ENCODE measurements at places on chromosomes 1 and 21.

- DNase-seq: peak; percentile 48
Measured at GRCh38 chr1:43952731-43953346, 6.1 kb downstream of the IPO13 start.

- DNase-seq: no peak
Measured at GRCh38 chr1:220386494-220387195, 114.4 kb upstream of the RAB3GAP2 start.

DNA sequence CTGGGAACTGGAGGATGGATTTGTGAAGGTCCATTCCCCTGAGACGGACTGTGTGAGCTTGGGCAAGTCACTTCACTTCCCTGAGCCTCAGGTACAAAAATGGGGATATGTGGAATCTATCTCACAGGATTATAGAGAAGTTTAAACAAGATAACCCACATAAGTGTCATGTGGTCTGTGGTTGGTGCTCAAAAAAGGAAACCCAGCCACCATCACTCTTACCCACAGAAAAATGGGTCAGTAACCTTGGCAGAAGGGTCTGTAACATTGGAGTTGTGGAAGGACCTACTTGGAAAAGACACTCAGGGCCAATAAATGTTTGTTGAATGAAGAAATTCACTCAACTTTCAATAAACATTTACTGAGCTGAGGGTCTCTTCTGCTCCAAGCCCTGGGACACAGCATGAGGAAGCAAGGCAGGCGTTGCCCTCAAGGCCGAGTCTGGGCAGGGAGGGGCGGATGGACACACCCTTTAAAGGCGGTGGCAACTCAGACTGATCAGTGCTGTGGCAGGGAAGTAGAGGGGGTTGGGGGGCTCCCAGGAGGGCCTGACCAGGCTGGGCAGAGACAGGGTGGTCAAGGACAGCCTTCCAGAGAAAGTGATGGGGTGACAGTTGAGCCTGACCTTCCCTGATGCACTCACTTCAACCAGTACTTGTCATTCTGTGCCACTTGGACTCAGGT is 66.7 kb upstream of the ACOT11 start:
- DNase-seq: no peak

DNA sequence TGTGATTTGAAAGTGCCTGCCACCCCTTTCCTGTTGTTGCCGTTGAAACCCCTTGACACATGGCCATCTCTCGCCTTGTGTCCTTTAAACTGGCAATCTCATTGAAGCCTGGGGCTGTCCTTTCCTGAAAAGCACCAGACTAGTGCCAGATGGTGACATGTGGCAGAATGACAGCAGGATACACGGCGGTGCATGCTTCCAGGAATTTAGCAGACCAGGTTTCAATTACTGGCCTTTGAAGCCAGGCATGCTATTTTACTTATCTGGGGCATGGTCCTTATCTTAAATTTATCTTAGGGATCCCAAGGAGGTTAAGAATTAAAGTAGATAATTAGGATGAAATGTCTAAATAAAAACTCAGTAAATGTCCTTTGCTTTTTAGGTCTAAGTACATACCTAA is 15.2 kb downstream of the PLPPR4 start:
- DNase-seq: no peak

- no peak for DNase-seq
Measured at GRCh38 chr1:108063703-108064102, 98.7 kb upstream of the VAV3 start.

- no peak for DNase-seq
Measured at GRCh38 chr1:69377507-69377906, 190.2 kb upstream of the LRRC7 start.

DNA sequence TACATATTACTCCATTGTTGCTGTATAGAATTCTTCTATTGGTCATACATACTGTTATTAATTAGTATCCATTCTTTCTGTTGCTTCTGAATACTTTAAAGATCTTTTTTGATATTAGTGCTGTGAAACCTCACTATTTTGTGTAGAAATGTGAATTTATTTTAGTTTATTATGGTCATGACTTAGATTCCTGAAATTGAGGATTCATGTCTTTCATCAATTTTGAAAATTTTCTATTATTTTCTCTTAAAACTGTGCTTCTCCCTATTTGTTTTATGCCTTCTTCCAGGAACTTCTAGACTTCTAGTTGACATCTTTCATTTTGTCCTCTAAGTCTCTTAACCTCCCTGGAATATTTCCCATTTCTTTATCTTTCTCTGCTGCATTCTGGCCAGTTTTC is 113.1 kb downstream of the NTPCR start:
- DNase-seq: no peak

DNA sequence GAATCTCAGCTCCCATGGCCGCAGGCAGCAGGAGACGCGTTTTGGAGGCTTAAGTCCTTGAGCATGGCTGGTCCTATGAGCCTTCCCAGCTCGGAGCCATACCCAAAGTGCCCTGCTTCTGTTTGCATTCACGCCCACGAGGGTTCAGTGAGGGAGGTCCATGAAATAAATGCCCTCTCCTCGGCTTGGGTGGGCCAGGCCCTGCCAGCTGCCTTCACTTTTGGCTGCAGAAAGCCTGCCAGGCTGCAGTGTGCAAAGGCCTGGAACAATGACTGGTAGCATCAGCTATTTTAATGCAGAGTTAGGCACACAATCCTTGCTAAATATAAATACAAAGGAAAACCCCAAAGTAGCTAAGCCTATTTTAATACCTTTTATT is 49.4 kb downstream of the H3-3A start:
- no peak for DNase-seq

DNA sequence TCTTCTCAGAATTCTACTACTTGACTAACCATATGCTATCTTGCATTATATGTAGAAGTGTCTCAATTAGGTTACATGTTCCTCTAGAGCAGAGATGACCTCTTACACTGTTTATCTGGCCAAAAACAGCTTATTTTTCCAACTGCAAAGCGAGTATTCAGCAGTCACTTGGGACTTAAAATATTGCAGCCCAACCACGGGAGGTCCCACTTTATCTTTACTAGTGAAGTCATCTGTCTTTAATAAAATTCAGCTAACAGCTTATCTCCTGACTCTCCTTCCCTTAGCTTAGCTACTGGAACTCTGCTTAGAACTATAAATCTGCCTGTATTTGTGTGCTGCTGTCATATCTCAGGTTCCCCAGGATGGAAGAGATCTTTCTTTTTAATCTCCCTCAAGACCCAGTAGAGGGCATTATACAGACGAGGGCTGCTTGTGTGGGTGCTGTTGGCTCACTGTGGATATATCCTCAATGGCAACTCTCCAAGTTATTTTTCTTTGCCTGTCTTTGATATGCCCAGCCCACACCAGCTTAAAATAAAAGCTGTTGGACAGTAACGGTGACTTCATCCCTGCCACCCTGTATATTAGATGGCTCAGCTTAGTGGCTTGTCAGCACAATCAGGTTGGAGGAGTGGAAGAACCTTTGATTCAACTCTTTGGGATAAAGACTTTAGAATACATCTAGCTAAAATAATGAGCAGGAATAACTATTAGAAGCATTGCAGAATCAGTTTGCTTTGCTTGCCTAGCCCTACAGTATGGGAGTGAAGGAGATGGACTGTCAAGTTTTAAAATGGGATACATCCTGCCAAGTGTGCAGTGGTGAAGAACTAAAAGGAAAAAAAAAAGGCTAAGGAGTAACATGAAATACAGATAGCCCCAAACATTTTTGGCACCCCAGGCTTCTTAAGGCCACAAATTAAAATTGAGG is 9.6 kb downstream of the ENSA start:
- DNase-seq: no peak

DNA sequence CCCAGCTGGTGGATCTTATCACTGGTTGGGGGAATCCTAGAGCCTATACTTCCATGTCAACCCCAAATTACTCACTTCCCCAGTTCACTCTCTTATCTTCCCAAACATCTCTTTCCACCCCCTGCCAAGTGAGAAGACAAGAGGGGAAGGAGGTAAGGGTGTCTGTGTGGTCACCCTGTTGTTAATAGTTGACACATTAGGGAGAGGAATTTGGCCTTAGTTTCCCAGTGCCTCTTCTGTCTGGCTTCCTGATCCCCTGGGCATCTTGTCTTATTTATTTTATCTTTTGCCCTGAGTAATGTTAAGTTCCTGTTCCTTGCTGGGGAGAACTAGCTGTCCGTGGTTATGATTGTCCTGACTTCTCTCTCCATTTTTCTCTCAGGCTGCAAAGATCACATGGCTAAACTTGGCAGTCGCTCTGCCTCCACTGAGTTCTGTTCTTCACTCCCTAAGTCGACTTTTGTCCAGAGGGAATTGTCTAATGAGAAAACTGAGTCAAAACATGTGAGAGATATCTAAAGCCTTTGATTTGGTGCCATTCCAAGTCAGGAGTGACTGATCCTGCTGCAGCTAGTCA is 157.1 kb upstream of the SYT6 start:
- DNase-seq: no peak
